CD8-positive, alpha-beta T cell (primary cell): ENCODE measurements at places on chromosomes 5 and 9.

- DNase-seq, result no peak
Observed at GRCh38 chr9:20786807-20787206, 102.7 kb downstream of the FOCAD start.

GRCh38 chr9:76099516-76099915, 209.0 kb downstream of the PCSK5 start:
- DNase-seq, result no peak

- no peak for DNase-seq
Observed at GRCh38 chr5:137199201-137199600, 299.9 kb downstream of the SPOCK1 start.

DNA sequence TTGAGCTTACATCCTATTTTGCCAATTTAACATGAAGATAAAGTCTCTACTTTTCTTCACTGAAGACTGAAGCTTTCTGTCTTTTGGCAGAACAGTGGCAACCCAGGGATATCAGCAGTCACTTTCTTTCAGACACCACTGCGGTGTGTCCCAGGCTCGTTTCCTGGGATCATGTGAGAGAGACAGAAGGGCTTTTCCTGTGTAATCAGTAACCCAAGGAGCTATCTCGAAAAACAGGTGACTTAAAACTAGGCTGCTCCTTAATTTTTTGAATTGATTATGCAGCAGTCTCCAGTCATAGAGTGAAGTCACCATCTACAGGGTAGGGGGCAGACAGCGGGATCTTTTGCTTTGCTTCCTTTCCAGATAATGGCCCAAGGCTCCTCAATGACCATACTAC, 68.5 kb downstream of the ZNF462 start:
- DNase-seq, result no peak

- no peak for DNase-seq
Observed at GRCh38 chr9:92971121-92971520, 23.8 kb downstream of the FGD3 start.
